K562 (cell line): ENCODE measurements at places on chromosomes 6 and 20. TPM values are rescaled to one million over a fixed set of nuclear protein-coding genes. Genes with fewer than 3 reads are reported as not detected.

MEP1A gene
- not detected in 2 replicates for total RNA-seq

CHRNA4 gene
- 0.02 TPM in 1 of 2 replicates, not detected in the other for total RNA-seq

DNA sequence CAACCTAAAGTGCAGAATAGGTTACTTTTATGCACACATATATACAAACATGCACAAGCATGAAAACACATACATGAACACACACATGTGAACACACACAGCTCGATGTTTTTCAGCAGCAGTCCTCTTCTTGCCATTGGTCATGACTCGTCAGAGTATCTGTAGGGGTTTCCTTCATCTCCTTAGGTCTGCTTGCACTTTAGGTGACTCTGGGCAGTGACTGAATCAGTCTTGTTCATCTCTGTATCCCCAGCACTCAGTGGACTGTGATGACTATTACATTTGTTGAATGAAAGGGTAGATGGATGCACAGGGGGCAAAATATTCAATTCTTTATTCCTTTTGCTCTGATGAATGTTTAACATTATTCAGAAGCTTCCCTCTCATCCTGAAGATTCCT lies 26.8 kb downstream of the CBLN4 start:
- no peaks in the 10 kb centered on the region for H3K4me1 ChIP-seq
- H3K36me3 ChIP-seq = no peaks in the 10 kb centered on the region
- H3K27me3 ChIP-seq = no peaks in the 10 kb centered on the region

DNA sequence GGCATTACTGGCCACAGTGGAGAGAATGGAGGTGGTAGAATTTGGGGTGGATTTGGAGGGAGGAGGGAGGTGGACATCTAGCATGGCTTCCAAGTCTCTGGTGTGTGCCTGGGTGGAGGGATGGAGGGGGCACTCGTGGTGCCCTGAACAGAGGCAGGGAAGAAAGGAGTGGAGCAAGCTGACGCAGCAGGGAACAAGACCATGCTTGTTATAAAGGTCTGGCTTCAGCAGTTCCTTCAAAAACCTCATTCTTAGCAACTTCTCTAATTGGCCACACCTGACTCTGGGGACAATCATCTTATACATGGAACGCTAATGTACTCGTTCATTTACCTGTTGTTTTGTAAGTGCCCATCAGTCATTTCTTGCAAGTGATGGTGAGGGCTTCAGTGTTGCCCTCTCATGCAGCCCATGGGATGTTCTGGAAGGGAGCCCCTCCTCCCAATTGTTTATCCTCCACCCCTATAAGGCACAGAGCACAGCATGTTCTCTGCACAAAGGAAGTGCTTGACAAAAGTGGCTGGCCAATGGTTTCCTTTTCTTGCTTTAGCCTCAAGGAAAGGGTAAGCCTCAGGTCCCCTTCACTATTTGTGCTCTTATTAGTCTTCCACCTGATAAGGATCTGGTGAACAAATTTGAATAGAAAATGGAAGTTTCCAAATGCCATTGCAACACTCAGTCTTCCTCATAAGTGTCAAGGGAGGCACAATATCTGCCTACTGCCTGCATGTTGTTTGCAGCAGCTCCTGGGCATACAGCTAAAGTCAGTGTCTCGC lies 39.3 kb downstream of the GFOD1 start:
- DNase-seq = no peak
- H3K4me3 ChIP-seq = no peak overlapping the region
- no peaks in the 10 kb centered on the region for H3K27me3 ChIP-seq
- H3K36me3 ChIP-seq = no peaks in the 10 kb centered on the region; the same call in 2 of the 3 replicates
- H3K4me1 ChIP-seq = no peaks in the 10 kb centered on the region

GRCh38 chr20:25047766-25048165 lies 10.2 kb downstream of the ACSS1 start:
- no peak overlapping the region for H3K4me3 ChIP-seq
- no peak for DNase-seq
- no peaks in the 10 kb centered on the region for H3K36me3 ChIP-seq
- H3K27ac ChIP-seq = no peak overlapping the region

DNA sequence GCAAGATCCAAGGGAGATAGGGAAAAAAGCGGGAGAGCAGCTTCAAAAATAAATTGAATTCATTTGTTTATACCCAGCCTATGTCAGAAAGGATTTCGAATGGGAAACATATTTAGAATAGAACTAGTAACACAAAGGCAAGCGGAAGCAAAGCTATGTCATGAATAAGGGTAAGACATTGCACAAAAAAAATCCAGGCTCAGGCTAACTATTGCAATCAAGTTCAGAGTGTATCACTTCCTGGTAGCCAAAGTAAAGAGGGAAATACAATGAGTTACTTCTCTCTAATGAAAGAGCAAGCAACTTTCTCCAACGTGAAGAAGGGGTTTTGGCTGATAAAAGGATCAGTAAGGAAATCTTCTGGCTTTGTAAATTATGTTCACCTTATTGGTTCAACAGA lies 212.8 kb downstream of the ZMYND8 start:
- no peaks in the 10 kb centered on the region for H3K36me3 ChIP-seq
- DNase-seq = no peak
- no peaks in the 10 kb centered on the region for H3K4me1 ChIP-seq
- H3K4me3 ChIP-seq = no peak overlapping the region
